Bronchial epithelial cell (primary cell): ENCODE measurements at places on chromosomes 11 and 22. TPM values are rescaled to one million over a fixed set of nuclear protein-coding genes. Genes with fewer than 3 reads are reported as not detected.

DNA sequence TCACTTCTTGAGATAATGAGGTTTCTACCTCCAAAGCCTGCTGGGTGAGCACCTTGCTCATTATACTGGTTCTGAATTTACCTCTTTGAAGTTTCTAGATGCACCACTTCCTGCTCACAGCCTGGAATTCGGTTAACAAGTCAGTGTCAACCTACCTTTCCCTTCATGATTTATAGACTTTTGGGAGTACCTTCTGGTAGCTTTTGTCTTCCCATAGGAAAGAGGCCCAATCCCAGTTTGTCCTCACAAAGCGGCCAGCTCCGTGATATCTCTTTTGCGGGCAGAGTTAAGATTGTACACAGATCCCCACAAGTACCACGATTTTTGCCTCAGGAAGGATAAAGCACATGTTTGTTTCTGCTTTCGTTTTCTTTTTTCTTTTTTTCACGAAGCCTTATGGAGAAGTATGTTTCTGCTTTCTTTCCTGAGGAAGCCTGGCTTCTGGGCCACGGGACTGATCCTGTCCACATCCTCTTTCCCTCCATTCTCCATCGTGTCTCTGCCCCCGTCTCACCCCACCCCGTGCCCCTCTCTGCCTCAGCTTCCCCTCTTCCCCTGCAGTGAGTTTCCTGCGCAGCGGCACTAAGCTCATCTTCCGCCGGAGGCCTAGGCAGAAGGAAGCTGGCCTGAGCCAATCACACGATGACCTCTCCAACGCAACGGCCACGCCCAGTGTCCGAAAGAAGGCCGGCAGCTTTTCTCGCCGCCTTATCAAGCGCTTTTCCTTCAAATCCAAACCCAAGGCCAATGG, 5.7 kb upstream of the HINFP start:
- no peak for DNase-seq

- no peak for DNase-seq
Observed at GRCh38 chr11:12216671-12217374, 106.4 kb downstream of the MICAL2 start.

DNA sequence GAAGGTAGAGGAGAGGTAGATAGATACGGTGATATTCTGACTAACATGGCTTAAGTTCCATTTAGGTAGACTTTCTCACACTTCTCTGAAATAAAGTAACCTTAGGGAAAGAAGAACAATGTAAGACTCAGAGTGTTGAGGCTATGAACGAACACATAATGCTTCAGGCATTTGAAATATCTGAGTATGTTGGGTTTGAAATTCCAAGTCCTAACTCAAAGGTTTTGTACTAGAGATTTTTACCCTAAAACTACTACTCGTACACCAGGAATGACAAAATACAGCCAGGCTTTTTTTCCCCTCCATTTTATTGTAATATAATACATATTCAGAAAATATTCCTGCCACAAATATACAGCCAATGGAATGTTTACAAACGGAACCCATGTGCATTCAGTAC, 592.6 kb downstream of the ETS1 start:
- DNase-seq = peak; percentile 15

- peak; percentile 4 for DNase-seq
Observed at GRCh38 chr11:70038034-70038834, 39.9 kb upstream of the ANO1 start.

GRCh38 chr22:37377927-37378326, 49.4 kb downstream of the ELFN2 start:
- DNase-seq = no peak

DNA sequence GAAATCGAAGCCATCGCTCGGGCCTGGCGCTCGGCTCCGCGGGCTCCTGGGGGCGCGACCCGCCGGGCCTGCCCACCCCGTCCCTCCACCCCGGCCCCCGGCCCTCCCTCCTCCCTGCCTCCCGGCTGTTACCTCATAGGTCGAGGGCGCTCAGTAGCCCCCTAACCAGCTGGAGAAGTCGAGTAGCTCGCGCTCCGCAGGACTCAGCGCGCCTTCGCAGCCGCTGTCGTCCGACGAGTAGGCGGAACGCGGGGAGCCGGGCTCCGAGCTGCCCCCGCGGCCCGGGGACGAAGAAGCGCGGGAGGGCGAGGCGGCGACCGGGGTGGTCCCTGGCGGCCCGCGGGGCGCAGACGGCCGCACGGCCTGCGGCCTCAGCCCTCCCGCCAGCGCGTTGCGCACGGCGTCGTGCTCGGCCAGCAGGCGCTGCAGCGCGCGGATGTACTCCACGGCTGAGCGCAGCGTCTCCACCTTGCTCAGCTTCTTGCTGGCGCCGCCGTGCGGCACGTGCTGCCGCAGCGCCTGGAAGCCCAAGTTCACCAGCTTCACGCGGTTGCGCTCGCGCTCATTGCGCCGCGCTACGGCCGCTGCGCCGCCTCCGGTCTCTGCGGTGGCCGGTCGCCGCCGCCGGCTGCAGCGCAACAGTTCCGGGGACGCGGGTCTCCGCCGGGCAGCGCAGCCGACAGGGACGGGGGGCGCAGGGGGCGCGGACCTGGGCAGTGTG, 627 bp downstream of the ASCL2 start:
- peak; percentile 47 for DNase-seq

GRCh38 chr11:13214276-13214675, 63.3 kb upstream of the BMAL1 start:
- no peak for DNase-seq

GRCh38 chr11:2271327-2272227, 1.2 kb upstream of the ASCL2 start:
- DNase-seq = no peak

GRCh38 chr11:102010776-102011494, 36.3 kb upstream of the CFAP300 start:
- DNase-seq = peak; percentile 91

DNA sequence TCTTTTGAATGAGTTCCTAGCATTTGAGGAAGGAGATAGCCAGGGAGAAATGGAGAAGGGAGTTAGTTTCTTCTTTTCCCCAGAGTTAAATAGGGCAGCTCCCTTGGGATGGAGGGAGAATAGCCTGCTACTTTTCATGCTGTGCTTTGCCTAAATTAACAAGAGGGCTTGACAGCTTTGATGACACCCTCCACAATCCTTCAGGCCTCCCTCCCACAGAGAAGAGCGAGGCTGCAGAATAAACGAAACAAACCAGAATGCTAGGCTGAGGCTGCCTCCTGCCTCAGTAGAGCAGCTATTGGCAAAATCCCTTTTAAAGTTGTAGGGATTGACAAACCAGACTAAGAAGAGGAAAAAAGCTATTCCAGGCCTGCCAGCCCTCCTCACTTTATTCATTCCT, 94.6 kb downstream of the C11orf58 start:
- no peak for DNase-seq

DNA sequence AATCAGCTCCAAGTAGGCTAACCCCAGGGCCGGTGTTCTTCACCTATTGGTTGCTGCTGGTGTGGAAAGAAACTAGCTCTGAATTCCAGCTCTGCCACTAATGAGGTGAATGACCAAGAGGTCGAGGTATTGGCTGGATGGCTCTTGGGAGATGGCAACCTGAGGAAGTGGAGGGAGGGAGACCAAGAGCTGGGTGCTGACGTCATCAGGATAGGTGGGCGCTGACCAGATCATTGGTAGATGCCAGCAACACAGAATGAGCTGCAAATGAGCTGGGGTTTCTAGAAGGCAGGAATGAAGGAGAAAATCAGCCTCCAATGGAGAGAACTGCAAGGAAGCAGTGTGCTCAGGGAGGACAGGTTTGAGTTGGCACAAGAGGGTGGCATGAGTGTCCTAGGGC, 14.7 kb upstream of the CSF2RB start:
- DNase-seq = no peak

- no peak for DNase-seq
Observed at GRCh38 chr22:47432683-47433082, 670.2 kb downstream of the TBC1D22A start.

DNA sequence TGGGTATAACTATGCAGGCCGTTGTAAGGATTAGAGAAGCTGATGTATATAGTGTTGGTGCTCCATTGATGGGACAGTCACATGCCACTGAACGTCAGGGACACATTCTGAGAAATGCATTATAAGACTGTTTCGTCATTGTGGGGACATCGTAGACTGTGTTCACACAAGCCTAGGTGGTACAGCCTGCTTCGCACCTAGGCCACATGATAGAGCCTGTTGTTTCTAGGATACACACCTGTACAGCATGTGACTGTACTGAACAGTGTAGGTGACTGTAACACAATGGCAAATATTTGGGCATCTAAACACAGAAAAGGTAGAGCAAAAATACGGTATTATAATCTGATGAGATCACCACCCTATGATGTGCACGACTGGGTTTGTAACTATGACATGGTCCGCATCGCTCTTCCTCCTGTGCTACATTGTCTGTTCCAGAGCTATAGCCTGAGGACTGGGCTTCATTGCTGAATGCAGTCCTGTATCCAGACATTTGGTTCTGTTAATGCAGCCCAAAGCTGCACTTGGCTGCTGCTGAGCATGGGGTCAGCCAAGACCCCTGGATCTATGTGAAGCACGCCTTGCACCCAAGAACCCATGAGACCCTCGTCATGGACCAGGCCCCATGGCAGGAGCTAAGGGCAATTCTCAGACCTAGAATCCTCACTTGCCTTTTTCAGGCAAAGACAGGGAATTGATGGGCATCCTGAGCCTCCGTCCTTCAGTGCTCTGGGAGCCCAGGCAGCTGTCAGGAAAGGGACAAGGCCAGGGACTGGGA, 51.1 kb upstream of the THY1 start:
- DNase-seq = no peak

DNA sequence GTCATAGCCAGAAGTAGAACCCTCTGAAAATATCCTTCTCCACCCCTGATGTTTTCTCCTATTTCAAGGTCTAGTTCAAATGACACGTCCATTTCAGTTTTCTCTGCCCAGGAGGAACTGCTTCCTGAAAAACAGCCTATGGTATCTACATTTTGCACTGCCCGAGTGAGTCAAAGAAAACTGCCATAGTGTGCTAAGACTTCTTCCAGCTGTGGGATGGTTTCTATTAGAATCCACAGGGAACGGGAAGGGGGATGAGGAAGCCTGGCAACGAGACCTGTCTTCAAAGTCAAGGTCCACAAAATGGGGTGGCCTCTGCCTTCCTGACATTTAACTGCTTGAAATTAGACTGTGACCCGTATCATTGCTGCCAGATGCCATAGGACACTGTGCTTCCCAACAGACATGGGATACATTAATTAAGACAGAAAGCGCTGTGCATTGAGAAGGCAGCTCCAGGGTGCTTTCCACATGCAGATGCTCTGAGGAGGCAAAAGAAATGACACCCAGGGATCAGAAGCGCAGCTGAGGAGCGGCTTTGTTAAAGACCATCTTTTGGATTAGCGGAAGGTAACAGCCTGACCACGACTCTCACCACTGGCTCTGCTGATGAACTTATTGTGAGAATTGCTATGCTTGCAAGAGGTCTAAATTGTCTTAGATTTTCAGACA, 39.4 kb upstream of the NUP50 start:
- no peak for DNase-seq

- no peak for DNase-seq
Observed at GRCh38 chr22:33326540-33327295, 268.5 kb upstream of the SYN3 start.

- peak; percentile 10 for DNase-seq
Observed at GRCh38 chr11:16418428-16419097, 62.2 kb upstream of the SOX6 start.

Gene VSIG10L2
- 0.38 TPM in 1 of 2 replicates, not detected in the other for total RNA-seq

Gene CLCF1
- 1.8 and 2.3 TPM in 2 replicates for total RNA-seq

Gene OR52A1
- not detected in 2 replicates for total RNA-seq

Gene IL17REL
- not detected in 2 replicates for total RNA-seq

Gene ACRV1
- not detected in 2 replicates for total RNA-seq
